ENCODE measurements at places on chromosomes 1 and 21. TPM values are rescaled to one million over a fixed set of nuclear protein-coding genes. Genes with fewer than 3 reads are reported as not detected.

CD1B gene
- total RNA-seq = not detected

ELAPOR1 gene
- 0.39 TPM for total RNA-seq

RBBP4 gene
- total RNA-seq = 95.8 TPM

MROH9 gene
- total RNA-seq = not detected

TRIM58 gene
- 0.60 TPM for total RNA-seq

IFI16 gene
- 43.7 TPM for total RNA-seq

NUDT17 gene
- total RNA-seq = 3.6 TPM

LHX8 gene
- total RNA-seq = not detected

CD101 gene
- total RNA-seq = 3.1 TPM

CCDC30 gene
- 1.4 TPM for total RNA-seq

NGF gene
- 6.9 TPM for total RNA-seq

LIN28A gene
- 0.15 TPM for total RNA-seq

FMO2 gene
- 64.3 TPM for total RNA-seq

NPL gene
- total RNA-seq = 16.7 TPM

RGSL1 gene
- not detected for total RNA-seq

HSF2BP gene
- total RNA-seq = 0.68 TPM

IGSF5 gene
- 4.6 TPM for total RNA-seq

PROX1 gene
- 77.9 TPM for total RNA-seq

CD5L gene
- 0.38 TPM for total RNA-seq

LINGO4 gene
- total RNA-seq = not detected

SPRR1B gene
- not detected for total RNA-seq

LCE2C gene
- not detected for total RNA-seq

RPS27 gene
- 949 TPM for total RNA-seq

APCS gene
- not detected for total RNA-seq

NKAIN1 gene
- not detected for total RNA-seq

TRIM62 gene
- total RNA-seq = 2.8 TPM

PPIAL4G gene
- not detected for total RNA-seq

OR13G1 gene
- not detected for total RNA-seq

TSPEAR gene
- 0.39 TPM for total RNA-seq

Data from left cardiac atrium (tissue), 4 donors.